ENCODE measurements at places on chromosomes 1 and 21. TPM values are rescaled to one million over a fixed set of nuclear protein-coding genes. Genes with fewer than 3 reads are reported as not detected.

DNA sequence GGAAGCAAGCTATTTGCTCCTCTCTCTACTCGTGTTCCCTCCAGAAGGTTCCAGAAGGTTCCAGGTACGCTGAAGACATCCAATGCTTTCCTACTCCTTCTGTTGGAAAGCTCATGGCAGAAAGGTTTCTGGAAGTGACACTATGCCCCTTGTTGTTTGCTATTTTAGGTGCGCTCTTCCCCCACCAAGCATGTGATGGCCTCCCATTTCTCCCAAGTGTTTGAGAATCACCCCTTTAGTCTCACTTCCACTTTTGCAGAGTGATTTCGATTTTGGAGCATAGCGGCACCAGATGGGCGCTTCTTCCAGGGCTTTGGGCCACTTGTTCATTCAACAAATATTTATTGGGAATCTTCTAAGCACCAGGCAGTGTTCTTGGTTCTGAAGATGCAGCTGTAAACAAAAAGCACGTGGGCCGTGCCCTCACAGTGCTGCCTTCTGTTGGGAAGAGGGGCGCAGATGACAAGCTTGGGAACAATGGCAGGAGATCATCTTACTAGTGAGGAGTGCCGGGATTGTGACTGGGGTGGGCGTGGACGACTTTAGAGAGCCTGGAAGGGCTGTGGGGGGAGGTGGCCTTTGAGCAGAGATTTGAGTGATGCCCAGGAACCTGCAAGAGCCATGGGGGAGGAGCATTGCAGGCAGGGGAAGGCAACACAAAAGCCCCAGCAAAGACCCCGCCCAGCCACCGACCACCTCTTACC lies 43.0 kb upstream of the TARDBP start:
- no peak for DNase-seq

DNA sequence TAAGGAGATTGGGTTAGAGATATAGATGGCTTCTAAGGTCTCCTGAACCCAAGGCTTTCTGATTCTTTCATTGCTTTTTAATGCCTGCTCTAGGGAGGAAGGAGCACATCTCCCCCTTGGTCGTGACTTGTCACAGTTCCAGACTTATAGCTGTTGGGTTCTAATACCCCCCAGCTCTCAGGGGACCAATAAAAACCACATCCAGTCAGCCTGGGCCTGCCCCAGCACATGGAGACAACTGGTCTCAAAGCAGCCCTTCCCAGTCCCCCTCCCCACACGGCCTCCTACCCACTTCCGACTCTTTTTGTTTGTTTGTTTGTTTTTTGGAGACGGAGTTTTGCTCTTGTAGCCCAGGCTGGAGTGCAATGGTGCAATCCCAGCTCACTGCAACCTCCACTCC lies 23.3 kb downstream of the QSOX1 start:
- DNase-seq = no peak

DNA sequence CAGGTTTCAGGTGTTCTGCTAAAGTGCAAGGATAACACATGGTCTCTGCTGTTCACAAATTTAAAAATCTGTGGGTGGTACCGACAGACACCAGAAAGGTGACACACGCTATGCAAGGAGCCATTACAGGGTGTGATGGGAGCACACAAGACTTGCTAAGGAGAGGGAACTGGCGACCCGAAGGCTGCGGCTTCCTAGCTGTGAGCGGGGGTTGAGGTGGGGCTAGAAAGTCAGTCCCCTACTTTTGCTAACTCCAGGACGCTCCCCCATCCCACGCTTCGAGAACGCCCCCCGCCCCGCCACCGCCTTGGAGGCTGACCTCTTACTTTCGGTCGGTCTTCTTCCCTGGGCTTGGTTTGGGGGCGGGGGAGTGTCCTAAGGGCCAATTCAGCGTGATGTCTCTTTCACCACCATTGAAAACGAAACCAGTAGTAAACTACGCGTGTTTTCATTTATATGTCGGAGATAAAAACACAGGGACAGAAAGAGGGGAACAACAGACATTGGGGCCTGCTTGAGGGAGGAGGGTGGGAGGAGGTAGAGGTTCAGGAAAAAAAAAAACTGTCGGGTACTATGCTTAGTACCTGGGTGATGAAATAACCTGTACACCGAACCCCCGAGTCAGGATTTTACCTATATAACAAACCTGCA lies 1.1 kb downstream of the CKS1B start:
- DNase-seq = peak; percentile 47

- DNase-seq = no peak
These were observed 54.1 kb downstream of the VWA5B1 start for GRCh38 chr1:20344738-20345137.

- DNase-seq = no peak
These were observed 9.4 kb upstream of the SLC25A24 start for GRCh38 chr1:108209456-108210108.

The FGR gene
- total RNA-seq = 1.8 TPM

The HP1BP3 gene
- total RNA-seq = 155 TPM

The C1orf159 gene
- 18.7 TPM for total RNA-seq
